ENCODE measurements at places on chromosomes 7 and 10.

- no peak for DNase-seq
Observed at GRCh38 chr10:112605063-112605462, 158.0 kb downstream of the VTI1A start.

- no peak for DNase-seq
Observed at GRCh38 chr7:127876393-127876792, 154.8 kb downstream of the LRRC4 start.

DNA sequence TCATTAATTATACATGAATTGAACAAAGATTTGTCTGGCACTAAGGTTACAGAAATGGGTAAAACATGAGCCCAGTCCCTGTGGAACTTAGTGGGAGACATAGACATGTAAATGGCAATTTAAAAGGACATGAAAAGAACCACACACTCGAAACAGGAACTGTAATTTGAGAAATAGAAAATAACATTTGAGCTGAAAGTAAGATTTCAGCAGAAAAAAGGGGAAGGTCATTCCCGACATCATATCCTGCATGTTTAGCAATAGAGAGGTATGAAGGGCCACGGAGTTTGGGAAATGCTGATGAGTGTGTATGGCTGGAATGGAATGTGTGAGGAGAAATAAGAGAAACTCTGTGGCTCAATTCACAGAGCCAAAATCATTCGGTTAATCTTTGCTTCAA, 175.4 kb upstream of the AHR start:
- DNase-seq = no peak

- no peak for DNase-seq
Observed at GRCh38 chr7:73577627-73578341, 595 bp downstream of the TBL2 start.

DNA sequence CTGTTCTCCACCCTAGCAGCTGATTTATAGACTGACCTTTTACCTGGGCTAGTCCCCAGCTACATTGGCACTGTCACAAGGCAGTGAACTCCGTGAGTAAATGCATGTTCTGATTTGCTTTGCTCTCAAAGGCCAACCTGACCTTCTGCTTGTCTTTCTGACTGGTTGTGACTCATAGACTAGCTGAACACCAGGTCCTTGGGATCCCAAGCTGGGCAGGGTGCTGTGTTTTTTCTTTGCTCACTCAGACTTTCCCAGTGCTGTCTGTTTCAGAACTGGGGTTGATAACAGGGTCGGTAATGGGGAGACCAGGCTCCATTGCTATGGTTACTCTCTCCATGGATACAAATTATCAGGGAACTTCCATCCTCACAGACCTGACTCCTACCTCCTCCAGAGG, 35.0 kb downstream of the EVX1 start:
- no peak for DNase-seq

GRCh38 chr7:38189231-38189938, 11.3 kb downstream of the STARD3NL start:
- no peak for DNase-seq

GRCh38 chr10:62376071-62377025, 2.2 kb downstream of the ZNF365 start:
- DNase-seq = no peak

GRCh38 chr10:95558593-95559320, 2.4 kb downstream of the SORBS1 start:
- DNase-seq = no peak

- DNase-seq = no peak
Observed at GRCh38 chr7:69790977-69791724, 192.9 kb downstream of the AUTS2 start.

GRCh38 chr10:132308587-132309470, 1.1 kb upstream of the STK32C start:
- DNase-seq = no peak

DNA sequence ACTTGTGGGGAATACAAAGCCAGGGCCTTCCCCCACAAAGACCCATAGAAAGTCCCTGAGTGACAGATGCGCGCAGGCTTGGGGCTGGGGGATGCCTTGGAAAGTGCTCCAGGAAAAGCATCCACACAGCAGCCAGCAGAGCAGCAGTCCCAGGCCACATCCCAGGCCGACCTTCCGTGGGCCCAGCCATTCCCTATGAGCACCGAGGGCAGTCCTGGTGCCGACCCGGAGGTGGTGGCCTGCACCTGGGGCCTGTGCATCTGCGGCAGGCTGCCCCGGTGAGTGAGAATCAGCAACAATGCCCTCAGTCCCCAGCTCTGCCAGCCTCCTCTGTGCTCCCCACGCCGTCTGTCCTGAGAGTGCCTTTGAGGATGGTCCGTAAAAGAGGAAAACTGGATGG, 26.4 kb downstream of the ASB13 start:
- no peak for DNase-seq

GRCh38 chr7:28986765-28987110, 28.6 kb upstream of the TRIL start:
- no peak for DNase-seq

GRCh38 chr10:20606985-20607384, 290.1 kb downstream of the NEBL start:
- no peak for DNase-seq

GRCh38 chr10:29748109-29748650, 113.4 kb upstream of the SVIL start:
- DNase-seq = no peak

DNA sequence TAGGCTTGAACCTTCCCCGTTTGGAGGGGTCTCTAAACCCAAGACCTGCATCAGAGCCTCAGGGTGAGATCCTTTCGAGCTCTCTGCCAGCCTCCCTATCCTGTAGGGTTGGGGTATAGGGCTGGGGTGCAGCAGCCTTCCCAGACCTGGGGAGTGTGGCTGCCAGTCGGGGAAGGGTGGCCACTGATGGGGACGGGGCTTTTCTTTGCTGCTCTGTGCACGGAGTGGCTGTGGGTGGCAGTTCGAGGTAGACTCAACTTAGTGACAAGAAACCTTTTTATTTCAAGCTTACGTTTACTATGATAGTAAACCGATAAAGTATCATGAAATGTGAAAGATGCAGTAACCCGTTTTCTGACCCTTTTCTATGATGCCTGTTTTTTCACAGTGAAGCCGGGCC, 13.0 kb downstream of the ZNF316 start:
- peak; percentile 32 for DNase-seq

DNA sequence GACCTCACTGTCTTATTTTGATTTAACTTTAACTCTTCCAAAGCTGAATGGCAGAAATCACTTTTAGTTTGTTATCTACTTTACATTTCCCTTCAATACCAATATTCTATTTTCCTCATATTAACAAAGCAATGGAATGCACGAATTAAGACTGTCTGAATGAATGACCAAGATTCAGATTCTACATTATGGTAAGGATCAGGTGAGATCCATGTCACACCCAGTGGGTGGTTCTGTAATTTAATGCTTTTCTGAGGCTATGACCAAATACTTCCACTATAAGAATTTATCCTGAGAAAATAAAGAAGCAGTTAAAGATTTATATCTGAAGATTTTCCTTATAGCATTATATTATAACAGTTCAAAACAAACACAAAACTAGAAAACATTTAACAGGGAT, 90.2 kb upstream of the NUPR2 start:
- no peak for DNase-seq

DNA sequence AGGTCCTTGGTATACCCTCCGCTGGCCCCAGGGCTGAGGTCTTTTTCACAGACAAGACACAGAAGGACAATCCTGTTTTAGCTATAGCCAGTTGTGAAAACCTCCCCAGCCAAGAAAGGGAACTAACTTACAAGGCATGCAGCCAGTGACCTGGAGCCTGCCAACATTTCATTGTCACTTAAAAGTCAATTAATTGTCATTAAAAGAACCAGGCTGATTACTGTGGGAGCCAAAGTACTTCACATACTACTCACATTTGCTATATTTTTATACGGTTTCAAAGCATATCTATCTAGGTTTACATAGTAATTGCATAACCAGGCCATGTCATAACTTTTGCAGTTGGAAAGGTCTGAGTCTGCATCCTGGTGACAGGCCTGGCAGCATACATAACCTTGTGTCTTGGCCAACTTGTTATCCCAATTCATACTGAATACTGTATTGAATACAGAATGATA, 31.1 kb downstream of the NRBF2 start:
- DNase-seq = no peak

GRCh38 chr7:130292682-130293257, at the start of gene CPA4:
Gene CPA4 (plus strand): TSS chr7:130293161. CDS start chr7:130293181, 20 bp downstream.
- DNase-seq = no peak

GRCh38 chr10:94902570-94902969, 35.9 kb upstream of the CYP2C9 start:
- no peak for DNase-seq

GRCh38 chr7:75993689-75994387, 557 bp downstream of the TMEM120A start:
- DNase-seq = peak; percentile 96

GRCh38 chr7:39054731-39055130, 77.0 kb downstream of the POU6F2 start:
- no peak for DNase-seq

- DNase-seq = no peak
Observed at GRCh38 chr10:29472301-29473086, 162.3 kb downstream of the SVIL start.

DNA sequence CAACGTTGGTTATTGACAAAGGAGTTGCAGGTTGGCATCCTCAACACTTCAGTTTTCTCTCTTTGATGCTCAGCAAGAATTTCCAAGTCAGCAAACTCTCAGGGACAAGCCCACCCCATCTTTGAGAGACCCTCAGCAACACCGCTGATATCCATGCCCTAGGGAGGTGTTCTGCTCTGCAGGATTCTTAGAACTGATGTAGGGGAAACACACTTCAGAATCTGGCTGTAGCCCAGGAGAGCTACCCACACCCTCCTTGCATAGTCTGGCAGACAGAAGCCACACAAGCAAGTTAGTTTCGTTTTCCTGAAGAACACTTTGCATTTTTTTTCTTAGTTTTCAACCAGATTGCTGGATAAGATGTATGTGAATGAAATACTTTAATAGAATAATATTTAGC, 822 bp downstream of the SAMD9L start:
- DNase-seq = no peak

GRCh38 chr7:128913870-128914565, 3.5 kb upstream of the KCP start:
- peak; percentile 37 for DNase-seq

DNA sequence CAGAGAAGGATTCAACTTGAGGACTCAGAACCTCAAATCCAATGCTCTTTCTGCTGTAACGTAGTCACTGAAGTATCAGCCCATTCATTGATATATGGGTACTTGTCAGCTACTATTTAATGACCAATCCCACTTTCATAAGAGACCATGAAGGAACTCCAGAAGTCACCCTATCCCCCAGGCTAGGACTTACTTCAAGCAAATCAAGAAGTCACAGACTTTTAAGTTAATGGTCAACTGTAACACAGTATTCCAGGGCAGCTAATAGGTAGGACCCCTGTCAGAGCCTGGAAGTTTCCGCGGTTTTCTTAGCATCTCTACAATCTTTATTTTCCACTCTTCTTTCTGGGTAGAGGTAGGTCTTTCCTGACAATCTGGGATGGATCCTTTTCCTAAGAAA, 269.9 kb downstream of the POU6F2 start:
- DNase-seq = no peak

GRCh38 chr10:120492346-120492745, 35.3 kb downstream of the PLPP4 start:
- no peak for DNase-seq

- no peak for DNase-seq
Observed at GRCh38 chr10:60869652-60870415, 74.2 kb downstream of the RHOBTB1 start.

DNA sequence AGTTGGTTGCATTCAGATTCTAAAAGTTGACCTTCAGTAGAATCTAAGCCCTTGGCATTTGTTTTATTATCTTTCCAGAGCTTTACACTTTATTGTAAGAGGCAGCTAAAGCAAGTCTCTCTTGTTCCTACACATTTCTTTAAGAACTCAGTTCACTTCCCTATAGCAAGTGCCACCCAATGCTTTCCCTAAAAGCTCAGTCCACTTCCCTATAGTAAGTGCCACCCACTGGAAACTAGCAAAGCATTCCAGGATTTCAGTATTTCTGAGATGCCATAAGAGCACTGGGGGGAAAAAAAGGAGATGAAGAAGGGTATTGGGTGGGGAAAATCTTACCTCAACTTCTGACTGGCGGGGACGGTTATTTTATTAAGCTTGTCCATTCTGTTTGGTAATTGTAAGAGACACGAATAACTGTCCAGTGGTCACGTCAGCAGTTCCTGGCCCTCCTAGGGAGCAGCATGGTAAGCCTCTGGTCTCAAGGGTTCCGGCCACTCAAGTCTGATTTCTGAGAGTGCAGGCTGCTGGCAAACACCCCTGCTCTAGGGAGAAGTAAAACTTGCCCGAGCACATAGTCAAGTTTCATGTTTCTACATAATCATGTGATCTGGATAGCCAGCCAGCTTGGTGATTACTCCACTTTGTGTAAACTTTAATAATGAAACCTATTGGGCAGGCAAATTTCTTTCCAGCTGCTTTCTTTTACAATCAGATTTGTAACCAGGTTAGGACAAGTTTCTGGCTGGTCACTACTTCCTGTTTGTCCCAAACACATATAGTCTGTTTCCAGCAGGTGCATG, at the start of gene BLNK:
Gene BLNK, minus strand, starts transcription at position 554 of the 800 bp plus-strand sequence. Its CDS starts 171 bp downstream, at position 383.
- DNase-seq = no peak

DNA sequence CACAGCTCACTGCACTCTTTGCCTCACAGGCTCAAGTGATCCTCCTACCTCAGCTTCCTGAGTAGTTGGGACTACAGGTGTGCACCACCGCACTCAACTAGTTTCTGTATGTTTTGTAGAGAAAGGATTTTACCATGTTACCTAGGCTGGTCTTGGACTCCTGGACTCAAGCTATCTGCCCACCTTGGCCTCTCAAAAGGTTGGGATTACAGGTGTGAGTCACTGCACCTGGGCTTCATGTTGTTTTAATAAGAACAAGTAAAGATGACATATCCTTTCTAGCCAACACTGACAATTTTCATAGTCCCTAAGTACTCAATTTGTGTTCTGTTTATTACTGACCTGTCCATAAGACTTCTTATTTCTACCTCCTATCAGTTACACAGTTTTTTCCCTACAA, 16.8 kb downstream of the SEMA3C start:
- DNase-seq = no peak

- DNase-seq = no peak
Observed at GRCh38 chr10:14235566-14236195, 95.0 kb downstream of the FRMD4A start.

- no peak for DNase-seq
Observed at GRCh38 chr10:29420744-29421143, 131.9 kb downstream of the LYZL1 start.

DNA sequence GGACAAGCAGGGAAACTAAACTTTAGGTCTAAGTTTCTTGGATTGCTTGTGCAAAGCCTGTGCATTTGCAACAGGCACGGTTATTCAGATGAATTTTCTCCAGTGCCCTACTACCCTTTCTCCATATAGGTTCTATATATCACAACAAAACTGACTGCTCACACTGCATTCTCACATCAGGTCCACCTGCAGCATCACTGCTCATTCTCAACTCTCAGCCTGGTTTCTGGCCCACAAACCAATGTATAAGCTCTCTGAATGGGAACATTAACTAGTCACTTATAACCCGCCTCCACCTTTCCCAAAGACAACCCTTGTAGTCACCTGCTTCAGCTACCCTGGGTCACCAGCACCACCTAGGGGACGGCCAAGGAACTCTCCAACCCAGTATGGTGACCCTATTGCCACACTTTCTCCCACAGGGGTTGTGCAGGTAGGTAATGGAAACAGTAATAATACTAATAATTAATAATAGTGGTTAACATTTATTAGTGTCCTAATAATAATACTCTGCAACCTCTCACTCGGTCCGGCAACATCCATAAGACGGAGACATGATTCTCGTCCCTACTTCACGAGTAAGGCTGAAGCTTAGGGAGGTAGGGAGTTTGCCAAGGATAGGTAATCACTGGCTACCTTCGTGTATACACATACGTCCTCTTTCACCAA, 97.3 kb downstream of the CLEC2L start:
- peak; percentile 67 for DNase-seq

GRCh38 chr7:79820387-79820786, 314.2 kb upstream of the GNAI1 start:
- DNase-seq = peak; percentile 52
